Hepatocyte (in vitro differentiated cells): ENCODE measurements at places on chromosomes 13 and 19. TPM values are rescaled to one million over a fixed set of nuclear protein-coding genes. Genes with fewer than 3 reads are reported as not detected.
A peak's percentile ranks its signal among the peaks of the same experiment; 100 is the strongest.

- DNase-seq: peak; percentile 46
- H3K27ac ChIP-seq: peak overlapping the region; percentile 9
- no peaks in the 10 kb centered on the region for H3K4me1 ChIP-seq
- H3K4me3 ChIP-seq: no peak overlapping the region
- H3K27me3 ChIP-seq: no peaks in the 10 kb centered on the region
These were observed 166.1 kb upstream of the MYO16 start for GRCh38 chr13:108463340-108463739.

DNA sequence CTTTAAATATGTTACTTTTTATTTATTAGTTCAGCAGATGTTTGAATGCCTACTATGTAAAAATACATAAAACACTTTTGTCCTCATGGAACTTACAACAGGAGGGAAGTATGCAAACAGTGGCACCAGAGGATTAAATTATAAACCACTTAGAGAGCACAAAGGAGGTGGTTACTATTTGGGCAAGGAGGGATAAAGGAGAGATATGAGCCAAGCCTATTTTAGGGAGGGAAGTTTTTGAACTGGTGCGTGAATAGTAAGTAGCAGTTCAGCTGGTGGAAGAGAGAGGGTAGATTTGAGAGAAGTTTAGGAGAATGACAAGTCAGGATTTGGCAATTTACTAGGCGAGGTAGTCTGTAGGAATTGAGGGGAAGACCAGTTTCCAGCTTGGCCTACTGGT lies 8.6 kb downstream of the AKAP11 start:
- H3K27ac ChIP-seq: no peak overlapping the region
- no peaks in the 10 kb centered on the region for H3K27me3 ChIP-seq
- H3K4me3 ChIP-seq: no peak overlapping the region
- no peaks in the 10 kb centered on the region for H3K4me1 ChIP-seq

DNA sequence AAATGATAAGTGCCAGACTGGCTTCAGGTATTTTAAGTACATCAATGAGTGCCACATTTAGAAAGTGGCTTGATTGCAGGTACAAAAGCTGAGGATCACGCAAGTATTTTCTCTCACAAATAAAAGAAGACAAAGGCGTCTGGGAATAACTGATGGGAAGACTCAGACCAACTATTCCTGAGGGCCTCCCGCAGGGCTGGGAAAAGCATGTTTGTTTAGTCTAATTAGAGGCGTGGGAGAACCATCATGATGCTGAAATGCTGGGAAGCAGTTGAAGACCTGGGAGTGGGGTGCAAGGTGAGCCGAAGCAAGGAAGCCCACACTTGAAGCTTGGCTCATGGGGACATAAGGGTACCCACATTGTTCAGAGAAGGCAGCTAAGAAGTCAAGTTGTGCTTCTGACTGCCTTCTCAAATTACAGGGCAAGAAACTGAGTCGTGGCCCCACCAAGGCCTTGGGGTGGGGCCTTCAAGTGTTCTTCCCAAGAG lies 536.0 kb downstream of the MYO16 start:
- no peak for DNase-seq
- no peaks in the 10 kb centered on the region for H3K4me1 ChIP-seq
- no peak overlapping the region for H3K27ac ChIP-seq
- no peaks in the 10 kb centered on the region for H3K36me3 ChIP-seq
- H3K27me3 ChIP-seq: no peaks in the 10 kb centered on the region
- H3K4me3 ChIP-seq: no peak overlapping the region

DNA sequence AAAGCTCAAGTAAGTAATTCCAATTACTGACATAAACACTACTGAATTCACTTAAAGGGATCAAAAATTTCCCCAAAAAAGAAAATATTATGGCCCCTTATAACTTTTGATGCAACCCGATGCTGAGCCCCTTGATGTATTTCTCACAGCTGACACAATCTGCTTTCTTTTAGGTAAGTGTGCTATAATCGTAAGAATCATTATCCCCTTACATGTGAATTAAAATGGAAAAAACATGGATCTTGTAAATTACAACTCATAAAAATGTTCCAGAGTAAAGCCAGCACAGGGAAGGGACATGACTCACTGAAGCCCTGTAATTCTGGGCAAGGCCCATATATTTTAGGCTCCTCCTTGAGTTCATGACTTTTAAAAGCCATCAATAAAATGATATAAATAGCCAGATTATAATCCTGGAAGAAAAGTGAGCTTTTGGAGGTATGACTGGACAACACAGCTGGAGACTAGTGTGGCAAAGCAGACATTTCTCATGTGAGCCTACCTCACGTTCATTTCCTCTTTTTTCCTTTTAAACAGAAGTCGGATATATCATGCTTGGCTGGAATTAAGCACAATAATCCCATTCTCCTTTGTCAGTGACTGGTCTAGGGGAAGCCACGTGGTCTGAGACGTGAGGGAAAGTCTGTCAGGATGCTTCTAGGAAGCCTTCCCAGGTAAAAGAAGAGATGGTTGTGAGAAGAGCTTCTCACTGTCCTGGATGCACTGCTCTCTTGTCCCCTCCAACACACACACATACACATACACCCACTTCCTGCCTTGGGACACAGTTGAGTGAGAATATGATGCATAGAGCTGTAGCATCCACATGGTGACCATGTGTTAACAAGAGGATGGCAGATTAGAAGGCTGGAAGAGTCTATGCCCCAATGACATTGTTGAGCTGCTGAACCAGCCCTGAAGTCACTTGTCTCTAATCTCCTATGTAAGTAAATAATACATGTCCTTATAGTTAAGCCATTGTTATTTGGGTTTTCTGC lies 165.4 kb downstream of the RGCC start:
- peaks cover 10% of the 10 kb centered on the region for H3K4me1 ChIP-seq
- no peaks in the 10 kb centered on the region for H3K36me3 ChIP-seq
- H3K27ac ChIP-seq: peak overlapping the region; percentile 78
- peak; percentile 44 for DNase-seq
- H3K4me3 ChIP-seq: no peak overlapping the region

GRCh38 chr19:12513531-12514061 lies 29.0 kb upstream of the ZNF709 start:
- no peak overlapping the region for H3K27ac ChIP-seq
- no peak for DNase-seq
- H3K4me3 ChIP-seq: no peak overlapping the region
- no peaks in the 10 kb centered on the region for H3K27me3 ChIP-seq
- H3K4me1 ChIP-seq: no peaks in the 10 kb centered on the region

IZUMO2 gene
- total RNA-seq: not detected in 2 replicates

GRCh38 chr13:91174886-91175501 lies 172.5 kb upstream of the MIR17HG start:
- H3K36me3 ChIP-seq: no peaks in the 10 kb centered on the region
- H3K4me3 ChIP-seq: no peak overlapping the region
- DNase-seq: no peak
- no peaks in the 10 kb centered on the region for H3K4me1 ChIP-seq
- no peaks in the 10 kb centered on the region for H3K27me3 ChIP-seq

MEDAG gene
- total RNA-seq: 0.03 TPM in 1 of 2 replicates, not detected in the other

ZNF154 gene
- 10.7 and 11.1 TPM in 2 replicates for total RNA-seq

- no peaks in the 10 kb centered on the region for H3K27me3 ChIP-seq
- no peak overlapping the region for H3K27ac ChIP-seq
- H3K4me1 ChIP-seq: no peaks in the 10 kb centered on the region
- H3K36me3 ChIP-seq: no peaks in the 10 kb centered on the region
- no peak overlapping the region for H3K4me3 ChIP-seq
These were observed 10.5 kb downstream of the DOCK6 start for GRCh38 chr19:11251650-11252314.

LYPD5 gene
- 0.20 and 1.8 TPM in 2 replicates for total RNA-seq

FFAR3 gene
- 0.80 and 1.6 TPM in 2 replicates for total RNA-seq

GRCh38 chr19:508204-509150 lies 1.2 kb downstream of the TPGS1 start:
- no peaks in the 10 kb centered on the region for H3K36me3 ChIP-seq
- no peaks in the 10 kb centered on the region for H3K27me3 ChIP-seq
- H3K27ac ChIP-seq: peak overlapping the region; percentile 81
- H3K4me1 ChIP-seq: peaks cover 32% of the 10 kb centered on the region
